ENCODE measurements at places on chromosomes 16 and 17.

DNA sequence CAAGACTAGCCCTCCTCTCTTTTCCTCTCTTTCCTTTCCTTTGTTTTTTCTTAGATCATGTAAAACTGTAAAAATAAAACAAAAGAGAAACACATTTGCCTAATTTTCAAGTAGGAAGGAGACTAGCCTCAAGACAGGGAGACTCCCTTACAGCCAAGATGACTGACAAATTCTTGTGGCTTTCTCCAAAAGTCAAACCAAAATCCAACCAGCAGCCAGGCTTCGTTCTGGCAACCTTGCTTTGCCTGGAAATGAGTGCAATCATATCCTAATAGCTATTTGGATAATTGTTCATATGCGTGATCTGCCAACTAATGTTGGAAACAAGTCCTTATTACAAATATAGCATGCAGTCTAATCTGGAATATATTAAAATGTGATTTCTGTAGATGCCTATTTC is 868.9 kb upstream of the SOX9 start:
- no peak for DNase-seq

GRCh38 chr17:44222112-44222869 is 2.8 kb upstream of the UBTF start:
- peak; percentile 45 for DNase-seq

DNA sequence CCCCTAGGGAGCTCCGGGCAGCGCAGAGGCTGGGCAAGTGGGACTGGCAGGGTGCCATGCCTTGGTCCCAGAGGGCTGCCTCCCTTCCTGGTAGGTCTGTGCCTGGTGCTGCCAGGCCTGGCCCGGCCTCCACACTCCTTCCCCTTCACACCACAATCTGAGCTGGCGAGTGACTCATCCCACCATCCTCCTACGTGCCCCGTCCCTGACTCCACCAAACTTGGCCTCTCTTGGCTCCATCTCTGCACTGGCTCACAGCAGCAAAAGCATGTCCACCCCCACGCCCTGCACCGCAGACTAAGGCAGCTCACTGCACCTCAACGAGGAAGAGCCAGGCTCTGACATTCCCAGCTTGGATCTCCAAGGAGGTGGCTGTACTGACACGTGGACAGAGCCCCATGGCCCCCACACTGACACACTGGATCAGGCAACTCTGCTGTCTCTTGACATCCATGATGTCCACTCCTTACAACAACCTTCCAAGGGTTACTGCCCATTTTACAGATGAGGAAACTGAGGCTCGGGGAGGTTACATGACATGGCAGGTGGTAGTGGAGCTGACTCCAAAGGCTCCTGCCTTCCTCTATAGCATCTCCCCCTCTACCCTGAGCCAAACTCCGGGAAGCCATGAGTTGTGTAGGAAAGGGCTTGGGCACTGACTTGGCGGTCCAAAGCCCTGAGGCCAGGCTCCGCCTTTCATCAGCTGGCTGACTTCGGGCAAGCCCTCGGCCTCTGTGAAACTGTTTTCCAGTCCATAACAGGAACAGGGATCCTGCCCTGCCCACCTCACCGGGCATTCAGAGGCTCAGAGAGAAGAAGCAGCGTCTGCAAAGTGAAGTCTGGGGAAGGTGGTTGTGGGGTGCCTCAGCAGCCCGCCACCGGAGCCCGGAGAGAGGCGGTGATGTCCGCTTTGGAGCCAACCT is 20.1 kb upstream of the KRT19 start:
- DNase-seq = peak; percentile 6

DNA sequence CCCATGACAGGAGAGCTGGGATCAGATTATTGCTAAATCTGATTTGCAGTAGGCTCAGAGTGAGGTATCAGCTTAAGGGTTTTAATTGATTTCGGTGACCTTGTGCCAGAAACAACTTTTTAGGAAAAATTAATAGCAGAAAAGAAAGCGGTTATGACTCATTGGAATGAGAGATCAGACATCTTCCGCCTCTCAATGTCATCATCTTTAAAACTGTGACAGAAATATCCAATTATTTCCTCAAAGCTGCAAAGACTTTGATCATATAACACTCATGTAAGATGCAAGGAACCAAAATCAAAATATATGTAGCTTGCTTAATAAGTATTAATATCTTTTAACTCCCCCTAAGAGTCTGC is 190.1 kb upstream of the FOXF1 start:
- no peak for DNase-seq

DNA sequence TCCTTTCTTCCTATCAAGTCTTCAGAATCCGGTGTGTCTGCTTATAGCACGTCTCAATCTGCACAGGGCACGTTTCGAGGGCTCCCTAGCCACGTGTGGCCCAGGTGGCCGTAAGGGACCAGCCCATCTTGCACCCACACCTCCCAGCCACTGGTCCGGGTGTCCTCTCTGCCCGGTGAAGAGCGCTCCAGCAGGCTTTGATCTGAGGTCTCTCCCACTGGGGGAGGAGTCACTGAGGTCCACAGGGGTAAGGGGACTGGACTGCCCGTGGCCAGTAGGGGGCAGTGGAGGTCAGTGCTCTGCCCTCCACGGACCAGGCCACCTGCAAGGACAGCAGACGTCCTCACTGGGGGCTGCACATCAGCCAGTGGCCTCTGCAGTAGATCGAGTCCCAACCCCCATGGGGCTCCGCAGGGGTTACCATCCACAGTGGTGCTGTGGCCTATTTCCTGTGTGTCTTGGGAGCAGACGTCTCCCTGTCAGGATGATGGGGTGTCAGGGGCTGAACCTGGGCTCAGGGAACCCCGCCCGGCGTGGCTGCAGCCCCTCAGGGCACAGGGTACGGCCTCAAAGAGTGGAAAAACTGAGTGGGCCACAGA is 204.1 kb upstream of the CIBAR2 start:
- DNase-seq = peak; percentile 36

DNA sequence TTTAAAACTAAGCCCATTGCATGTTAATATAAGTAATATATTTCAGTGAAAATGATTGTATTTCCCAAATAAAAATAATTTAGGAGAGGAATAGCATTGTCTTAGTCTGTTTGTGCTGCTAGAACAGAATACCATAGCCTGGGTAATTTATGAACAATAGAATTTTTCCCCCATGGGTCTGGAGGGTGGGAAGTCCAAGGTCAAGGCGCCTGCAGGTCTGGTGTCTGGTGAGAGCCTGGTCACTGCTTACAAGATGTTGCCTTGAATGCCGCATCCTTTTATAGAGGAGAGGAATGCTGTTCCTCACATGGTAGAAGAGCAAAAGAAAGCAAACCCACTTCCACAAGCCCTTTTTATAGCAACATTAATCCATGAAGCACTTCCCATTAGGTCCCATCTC is 161.3 kb upstream of the ZFHX3 start:
- DNase-seq = no peak

GRCh38 chr17:30378241-30378824 is 394 bp upstream of the CPD start:
- no peak for DNase-seq

Data from NCI-H1436 treated with DMSO at 0.1 percent for 48 hours (cell line).